Posterior vena cava (tissue), 2 donors: ENCODE measurements at places on chromosomes 1 and 21. TPM values are rescaled to one million over a fixed set of nuclear protein-coding genes. Genes with fewer than 3 reads are reported as not detected.
A peak's percentile ranks its signal among the peaks of the same experiment; 100 is the strongest.

The GIPC2 gene
- total RNA-seq: 8.4 TPM

The TAL1 gene
- 8.7 TPM for total RNA-seq

The KANK4 gene
- 0.37 TPM for total RNA-seq

The KIF26B gene
- 0.62 TPM for total RNA-seq

The OR2L3 gene
- total RNA-seq: not detected

The FCRL1 gene
- total RNA-seq: 0.29 TPM

DNA sequence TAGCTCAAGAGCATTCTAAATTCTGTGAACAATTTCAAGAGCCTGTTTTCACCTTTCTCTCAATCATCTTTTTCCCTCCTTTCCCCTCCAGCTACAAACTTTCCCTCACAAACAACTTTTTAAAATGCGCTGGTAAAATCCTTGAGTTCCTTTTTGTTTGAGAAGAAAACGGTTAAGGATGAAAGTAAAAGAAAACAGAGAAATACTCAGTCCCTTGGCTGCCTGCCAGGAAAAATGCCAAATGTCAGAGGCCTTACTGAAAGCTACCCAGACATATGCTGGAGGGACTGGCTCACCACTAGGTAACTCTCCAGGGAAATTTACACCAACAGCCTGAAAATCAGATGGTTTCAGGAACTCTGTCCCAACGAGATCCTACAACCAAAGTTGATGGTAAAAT lies 11.0 kb upstream of the SERBP1 start:
- DNase-seq: no peak

GRCh38 chr1:67947114-67947513 lies 103.3 kb downstream of the DIRAS3 start:
- DNase-seq: no peak

DNA sequence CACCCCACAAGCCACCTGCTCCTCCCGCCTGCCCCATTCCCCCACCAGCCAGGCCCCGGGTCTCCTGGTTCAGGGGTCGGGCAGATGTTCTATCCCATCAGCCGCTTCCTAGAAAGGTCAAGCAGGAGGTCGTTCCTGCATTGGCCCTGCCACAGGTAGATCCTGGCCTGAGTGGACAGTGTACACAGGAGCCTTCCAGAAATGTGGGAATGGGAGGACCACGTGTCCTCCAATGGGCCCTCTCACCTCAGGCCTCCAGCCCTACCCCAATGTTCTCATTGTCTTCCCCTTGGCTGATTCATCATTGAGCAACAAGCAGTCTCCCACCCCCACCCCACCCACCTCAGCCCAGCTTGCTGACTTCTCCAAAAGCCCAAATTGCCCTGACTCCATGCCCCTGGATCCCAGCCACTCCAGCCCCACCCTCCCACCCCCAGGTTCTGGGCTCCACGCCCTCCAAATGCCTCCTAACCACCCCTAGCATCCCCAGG lies 2.1 kb downstream of the S100A16 start:
- DNase-seq: no peak

DNA sequence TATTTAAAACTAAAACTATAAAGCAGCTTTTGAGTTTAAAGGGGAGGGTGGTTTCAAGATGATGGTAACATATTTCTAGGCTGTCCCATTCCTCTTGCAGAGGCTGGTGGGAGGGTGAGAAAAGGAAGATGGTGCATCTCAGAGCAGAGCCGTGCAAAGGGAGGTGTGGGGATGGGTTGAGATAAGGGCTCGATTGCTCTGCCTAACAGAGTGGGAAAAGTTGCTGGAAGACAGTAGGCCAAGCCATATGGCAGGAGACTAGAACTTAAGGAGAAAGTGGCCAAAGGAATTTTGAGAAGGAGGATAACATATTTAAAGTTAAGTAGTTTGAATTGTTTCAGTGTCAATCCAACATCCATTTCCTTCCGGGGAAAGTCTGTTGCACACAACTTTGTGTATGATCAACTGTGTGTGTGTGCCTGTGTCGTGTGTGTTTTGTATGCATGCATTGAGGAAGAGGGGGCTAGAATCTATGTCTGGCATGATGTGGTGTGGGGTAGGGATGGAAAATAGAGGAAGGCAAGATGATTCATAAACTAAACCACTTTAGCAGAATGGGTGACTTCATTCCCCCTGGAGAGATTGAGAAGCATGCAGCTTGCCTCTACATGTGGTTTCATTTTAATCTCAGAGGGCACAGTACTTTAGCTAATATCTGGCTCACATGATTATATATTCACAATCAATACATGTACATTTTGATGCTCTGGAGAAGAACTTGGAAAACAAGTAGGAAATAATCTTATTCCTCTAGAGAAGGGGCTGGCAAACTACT lies 145.0 kb upstream of the DNAH14 start:
- no peak for DNase-seq

DNA sequence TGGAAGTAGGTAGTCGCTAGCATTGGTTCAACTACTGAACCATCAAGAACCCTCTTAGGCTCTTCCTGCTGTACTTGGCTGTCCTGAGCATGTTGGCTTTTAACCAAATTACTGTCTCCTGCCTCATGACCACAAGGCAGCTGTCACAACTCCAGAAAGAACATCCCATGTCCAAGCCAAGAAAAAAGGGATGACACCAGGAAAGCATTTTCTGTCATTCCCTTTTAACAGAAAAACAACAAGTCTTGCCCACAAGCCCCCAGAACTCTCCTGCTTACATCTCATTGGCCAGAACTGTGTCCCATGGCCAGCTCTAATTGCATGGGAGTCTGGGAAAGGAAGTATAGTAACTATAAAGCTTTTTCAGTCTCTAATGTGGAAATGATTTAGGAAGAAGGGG lies 2.4 kb upstream of the RNU5D-1 start:
- no peak for DNase-seq

DNA sequence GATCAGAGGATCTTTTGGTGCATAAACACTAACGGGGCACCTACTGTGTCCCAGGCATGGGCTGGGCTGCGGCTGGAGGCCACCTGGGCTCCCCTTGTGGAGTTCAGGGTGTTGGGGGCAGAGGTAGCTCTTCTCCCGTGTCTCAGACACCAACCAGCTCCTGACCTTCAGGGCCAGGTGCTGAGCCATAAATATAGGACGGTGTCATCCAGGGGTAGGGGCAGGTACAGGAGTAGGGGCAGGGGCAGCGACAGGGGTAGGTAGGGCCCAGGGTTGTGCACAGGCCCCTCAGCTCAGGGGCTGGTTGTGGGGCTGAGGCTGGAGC lies 18.0 kb upstream of the LRRC3 start:
- peak; percentile 48 for DNase-seq

GRCh38 chr1:68188060-68188538 lies 44.2 kb downstream of the WLS start:
- no peak for DNase-seq
